Inflammatory macrophage (primary cell): ENCODE measurements at places on chromosomes 7 and 10.

- DNase-seq = no peak
These were observed 165.7 kb downstream of the SEMA3D start for GRCh38 chr7:85021101-85021704.

GRCh38 chr7:90180011-90180585 is 25.8 kb downstream of the STEAP1 start:
- DNase-seq = no peak

DNA sequence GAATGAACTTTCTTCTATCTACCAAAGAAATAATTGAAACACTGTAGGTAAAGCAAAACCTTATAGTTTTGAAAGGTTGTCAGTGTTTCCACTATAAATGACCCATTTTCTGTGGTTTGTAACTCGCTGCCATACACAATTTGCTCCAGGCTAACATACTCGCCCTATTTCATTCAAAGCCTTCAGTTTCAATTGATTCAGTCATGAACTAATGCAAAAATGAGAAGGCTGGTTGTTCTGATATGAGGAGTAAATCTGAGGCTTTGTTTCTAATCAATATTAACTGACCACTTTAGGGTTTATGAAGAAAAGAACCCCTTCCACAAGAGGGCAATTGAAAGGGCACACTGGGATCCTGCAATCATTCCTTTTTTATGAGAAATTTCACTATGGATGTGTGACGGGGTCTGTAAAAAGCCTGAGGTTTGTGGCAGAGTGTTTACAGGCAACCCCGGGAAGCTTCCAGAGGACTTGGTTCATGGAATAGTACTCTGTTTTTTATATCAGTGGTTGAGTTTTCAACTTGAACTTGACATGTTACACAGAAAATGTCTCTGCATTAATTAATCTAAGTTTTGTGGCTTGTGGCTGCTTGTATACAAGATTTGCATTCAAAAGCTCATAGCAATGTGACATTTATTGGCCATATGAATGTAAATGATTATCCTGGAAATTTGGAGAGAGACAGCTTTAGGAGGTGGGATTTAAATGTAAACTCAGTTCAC is 133.2 kb downstream of the NRP1 start:
- DNase-seq = no peak

- no peak for DNase-seq
These were observed 13.8 kb upstream of the GPR146 start for GRCh38 chr7:1030444-1031070.

DNA sequence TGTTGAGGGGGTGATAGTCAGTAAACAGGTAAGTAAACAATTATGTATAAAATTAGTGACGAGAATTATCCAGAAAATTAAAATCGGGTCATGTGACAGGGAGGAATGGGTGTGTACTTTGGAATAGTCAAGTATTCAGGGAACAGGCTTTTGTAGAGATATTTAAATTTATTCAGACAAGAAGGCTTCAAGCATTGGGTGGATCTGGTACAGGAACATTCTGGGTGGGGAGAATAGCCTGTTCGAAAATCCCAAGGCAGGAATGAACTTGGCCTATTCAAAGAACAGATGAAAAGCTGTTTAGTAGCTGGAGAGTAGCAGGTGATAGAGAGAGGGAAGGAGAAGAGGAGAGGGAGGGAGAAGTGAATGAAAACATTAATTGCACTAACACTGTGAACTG is 448.9 kb upstream of the FZD8 start:
- no peak for DNase-seq

GRCh38 chr10:71084061-71084817 is 128.1 kb upstream of the UNC5B start:
- no peak for DNase-seq

DNA sequence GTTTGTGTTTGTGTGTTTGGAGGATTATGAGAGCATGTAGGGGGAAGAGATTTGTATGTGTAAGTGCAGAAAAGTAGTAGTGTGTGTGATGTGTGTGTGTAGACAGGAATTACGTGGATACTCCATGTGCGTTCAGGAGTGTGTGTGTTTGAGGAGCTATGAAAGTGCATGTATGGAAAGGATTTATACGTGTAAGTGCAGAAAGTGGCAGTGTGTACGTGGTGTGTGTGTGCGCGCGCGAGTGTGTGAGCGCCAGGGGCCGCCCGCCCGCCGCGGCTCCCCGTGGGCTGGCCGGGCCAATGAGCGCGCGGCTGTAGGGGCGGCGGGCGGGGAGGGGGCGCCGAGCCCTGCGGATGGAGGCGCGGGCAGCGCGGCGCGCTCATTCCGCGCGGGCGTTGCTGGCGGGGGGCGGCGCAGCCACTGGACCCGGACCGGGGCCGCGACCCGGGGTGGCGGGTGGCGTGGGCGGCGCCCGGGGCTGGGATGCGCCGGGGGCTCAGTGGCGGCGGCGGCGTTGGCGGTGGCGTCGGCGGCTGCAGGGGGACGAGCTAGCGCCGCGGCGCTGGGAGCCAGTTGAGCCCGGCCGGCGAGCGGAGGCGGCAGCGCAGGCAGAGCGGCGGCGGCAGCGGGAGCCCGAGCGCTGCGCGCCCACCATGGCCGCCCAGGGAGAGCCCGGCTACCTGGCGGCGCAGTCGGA is at the start of gene BICC1:
BICC1 (plus strand) TSS at position 382 of the 697 bp plus-strand sequence; CDS start at position 654, 272 bp downstream.
- DNase-seq = no peak

DNA sequence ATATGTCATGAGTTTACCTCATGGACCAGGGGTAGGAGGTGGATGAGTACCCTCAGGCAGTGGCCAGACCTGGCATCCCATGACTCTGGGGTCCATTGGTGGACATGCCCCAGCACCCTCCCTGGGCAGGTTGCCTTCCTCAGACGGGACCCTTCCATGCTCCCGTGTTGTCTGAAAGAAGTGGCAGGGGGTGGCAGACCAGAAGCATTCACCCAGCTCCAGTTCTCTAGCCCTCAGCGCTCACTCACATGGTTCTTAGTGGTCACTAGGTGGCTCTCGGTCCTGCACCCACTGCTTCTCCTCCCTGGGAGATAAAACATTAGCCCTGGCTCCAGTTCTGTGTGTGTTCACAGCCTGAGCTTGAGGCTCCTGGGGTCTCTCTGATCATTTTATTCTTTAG is 6.0 kb downstream of the RBP3 start:
- no peak for DNase-seq

DNA sequence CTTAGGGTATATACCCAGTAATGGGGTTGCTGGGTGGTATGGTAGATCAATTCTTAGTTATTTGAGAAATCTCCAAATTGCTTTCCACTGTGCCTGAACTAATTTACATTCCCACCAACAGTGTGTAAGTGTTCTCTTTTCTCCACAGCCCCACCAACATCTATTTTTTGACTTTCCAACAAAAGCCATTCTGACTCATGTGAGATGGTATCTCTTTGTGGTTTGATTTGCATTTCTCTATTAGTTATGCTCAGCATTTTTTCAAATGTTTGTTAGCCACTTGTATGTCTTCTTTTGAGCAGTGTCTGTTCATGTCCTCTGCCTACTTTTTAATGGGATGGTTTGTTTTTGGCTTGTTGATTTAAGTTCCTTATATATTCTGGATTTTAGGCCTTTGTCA is 66.4 kb downstream of the MGAM2 start:
- DNase-seq = no peak

DNA sequence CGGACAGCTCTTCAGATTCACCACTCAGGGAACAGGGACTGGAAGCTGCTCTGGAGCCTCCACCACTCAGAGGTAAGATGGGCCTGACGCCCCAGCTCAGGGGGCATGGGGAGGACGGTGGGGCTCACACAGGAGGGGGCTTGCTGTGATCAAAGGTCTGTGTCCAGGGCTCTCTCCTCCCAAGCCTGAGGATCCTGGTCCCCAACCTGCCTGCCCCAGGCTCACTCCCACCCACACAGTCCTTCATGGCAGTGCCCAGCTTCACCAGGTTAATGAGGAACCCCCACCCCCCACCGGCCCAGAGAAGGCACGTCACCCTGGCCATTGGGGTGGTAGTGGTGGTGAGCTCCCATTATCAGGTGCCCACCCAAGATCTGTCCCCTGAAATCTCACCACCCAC is 926.7 kb upstream of the ZNF722 start:
- DNase-seq = no peak

DNA sequence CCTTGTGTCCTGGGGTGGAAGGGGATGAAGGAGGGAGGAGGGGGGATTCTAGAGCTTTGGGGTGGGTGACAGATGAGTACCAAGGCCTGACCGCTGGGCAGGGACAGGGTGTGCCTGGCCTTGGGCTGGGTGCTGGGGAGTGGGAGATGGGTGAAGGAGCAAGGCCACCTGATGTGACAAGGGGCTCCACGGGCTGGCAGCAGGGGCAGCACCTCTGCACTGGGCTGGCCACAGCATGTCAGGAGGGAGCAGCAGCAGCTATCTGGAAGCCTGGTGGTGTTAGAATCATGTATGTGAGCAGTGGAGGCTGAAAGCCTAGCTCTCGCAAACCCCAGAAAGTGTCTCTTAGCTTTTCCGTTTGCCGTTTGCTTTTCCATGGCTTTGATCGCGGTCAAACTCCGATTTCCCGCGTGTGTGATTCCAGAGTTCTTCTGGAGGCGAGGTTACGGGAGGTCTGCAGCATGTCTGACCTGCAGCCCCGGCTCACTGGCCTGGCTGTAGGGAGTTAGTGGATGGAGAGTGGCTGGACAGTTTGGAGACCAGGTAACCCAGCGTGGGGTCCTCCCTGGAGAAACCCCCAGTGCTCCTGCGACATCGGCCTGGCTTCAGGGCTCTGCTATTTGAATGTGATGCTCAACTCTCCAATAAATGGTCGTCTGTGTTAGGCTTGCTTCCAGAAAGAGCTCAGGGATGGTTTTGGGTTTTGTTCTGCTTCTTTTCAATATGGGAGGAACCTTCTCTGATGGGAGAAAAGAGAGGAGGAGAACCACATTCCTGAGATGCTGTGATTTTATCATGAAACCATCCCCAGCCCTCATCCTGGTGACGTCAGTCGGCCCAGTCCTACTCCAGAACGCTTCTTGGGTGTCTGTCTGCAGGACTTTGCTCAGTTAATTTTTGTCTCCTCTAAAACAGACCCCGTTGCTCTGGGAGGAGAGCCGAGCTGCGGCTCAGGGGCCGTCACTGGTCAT is 105.5 kb downstream of the CUX1 start:
- DNase-seq = no peak

DNA sequence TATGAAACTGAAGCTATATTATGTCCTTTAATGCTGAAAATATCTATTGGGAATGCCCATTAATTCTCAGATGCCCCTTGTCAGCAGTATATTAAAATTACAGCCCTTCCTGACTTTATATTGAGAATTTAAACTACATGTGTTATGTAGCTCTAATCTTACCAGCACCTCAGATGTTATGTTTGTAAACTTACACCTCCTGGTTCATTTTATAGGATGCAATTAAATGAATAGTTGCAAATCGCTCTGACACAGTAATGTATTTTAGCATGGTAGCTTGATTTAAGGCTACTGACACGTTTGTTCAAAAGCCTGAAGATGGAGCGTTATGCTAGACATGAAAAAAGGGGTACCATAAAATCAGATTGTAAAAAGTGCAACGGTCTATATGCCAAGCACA is 35.0 kb upstream of the MET start:
- DNase-seq = no peak
